ENCODE measurements at places on chromosomes 12 and 14. TPM values are rescaled to one million over a fixed set of nuclear protein-coding genes. Genes with fewer than 3 reads are reported as not detected.
A peak's percentile ranks its signal among the peaks of the same experiment; 100 is the strongest.

GRCh38 chr12:67710582-67710981 is 62.0 kb downstream of the DYRK2 start:
- no peak for DNase-seq

GRCh38 chr14:72634691-72635616 is 258.9 kb downstream of the DPF3 start:
- DNase-seq, result no peak

DNA sequence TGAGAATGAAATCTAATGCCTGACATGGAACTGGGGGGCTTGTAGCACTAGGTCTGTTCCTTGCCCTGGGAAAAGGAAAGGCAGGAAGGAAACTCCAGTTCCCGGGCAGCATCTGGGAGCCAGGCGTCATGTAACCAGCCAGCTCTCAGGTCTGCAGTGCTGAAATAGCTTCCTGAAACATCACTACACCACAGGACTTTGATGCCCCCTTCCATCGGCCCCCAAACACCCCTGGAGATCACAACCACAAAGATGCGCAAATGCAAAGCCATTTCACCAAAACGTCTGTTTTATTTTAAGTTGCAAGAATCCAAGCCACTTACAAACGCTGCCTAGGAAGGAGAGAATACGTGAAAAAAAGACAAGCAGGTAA is 40.9 kb downstream of the KCTD10 start:
- no peak for DNase-seq

GRCh38 chr12:5830111-5830510 is 114.9 kb downstream of the ANO2 start:
- no peak for DNase-seq

- DNase-seq, result no peak
These were observed 90.8 kb downstream of the BICD1 start for GRCh38 chr12:32197421-32197820.

DNA sequence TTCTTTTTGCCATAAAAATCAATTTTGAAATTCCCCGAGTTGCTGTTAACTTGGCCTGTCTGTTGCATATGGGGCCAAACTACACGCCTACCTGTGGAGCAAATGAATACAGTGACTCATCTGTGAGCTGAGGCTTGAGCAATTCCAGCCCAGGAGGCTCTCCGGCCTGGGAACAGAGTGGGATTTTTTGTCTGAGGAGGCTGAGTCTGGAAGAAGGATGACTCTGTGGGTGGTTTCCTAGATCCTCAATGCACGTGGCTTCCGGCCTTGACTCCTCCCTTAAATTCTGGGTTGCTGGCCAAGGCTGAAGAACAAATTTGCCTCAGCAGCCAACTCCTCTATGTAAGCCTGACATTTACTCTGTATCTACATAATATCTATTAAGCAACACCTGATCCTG is 124.1 kb downstream of the SSPN start:
- DNase-seq, result no peak

The OAS2 gene
- total RNA-seq, result 111 TPM

DNA sequence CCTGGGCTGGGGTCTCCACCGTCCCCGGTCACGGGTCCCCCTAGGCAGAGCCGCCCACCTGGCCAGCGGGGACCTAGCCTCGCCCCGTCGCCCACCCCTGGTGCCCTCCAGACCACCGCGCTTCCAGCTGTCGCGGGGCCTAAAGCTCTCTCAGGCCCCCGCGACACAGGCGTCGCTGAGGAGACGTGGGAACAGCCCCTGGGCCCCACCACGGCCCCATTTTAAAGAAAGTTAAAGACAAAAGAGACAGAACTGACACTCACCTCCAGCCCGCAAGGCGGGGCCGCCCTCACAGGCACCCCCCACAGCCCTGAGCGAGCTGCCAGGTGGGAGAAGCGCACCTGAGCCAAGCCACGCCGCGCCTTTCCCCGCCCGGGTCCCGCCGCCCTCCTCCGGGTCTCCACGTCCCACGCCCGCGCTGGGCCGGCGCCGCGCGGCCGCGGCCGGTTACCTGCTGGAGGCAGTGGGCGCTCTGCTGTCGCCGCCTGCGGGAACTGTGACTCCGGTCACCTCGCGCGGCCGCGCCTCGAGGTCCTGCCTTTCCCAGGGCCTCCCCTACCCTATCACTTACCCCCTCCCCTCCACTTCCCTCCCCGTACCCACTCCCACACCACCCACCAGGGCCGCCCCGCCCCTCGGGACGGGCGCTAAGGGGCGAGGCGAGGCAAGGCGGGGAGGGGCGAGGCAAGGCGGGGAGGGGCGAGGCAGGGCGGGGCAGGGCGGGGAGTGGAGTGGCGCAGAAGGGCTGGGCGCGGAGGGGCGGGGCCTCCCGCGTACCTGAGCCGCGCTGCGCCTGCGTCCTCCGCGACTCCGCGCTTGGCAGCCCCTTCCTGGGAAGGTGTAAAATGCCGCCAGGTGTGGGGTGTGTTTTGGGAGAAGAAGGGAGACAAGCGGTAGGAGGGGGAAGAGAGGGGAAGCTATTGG is 31.2 kb downstream of the TC2N start:
- peak; percentile 89 for DNase-seq

The ALG10B gene
- total RNA-seq, result 16.0 TPM

GRCh38 chr12:124713436-124714082 is 146.1 kb upstream of the NCOR2 start:
- peak; percentile 90 for DNase-seq

The HOXC13 gene
- total RNA-seq, result not detected

The IFNG-AS1 gene
- not detected for total RNA-seq

DNA sequence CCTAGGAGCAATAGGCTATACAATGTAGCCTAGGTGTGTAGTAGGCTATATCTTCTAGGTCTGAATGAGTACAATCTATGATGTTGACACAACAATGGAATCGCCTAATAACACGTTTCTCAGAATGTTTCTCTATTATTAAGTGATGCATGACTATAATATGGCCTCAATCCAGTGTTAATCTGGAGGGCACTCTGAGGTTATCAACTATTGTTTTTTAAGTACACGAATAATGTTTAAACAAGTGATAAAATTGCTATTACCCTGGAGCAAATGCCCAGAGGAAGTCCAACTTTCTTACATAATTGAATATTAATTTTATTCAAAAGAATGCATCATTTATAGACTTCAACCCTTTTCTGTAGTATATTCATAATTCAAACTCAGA is 16.4 kb upstream of the CNIH1 start:
- DNase-seq, result no peak

The SPX gene
- 0.59 TPM for total RNA-seq

DNA sequence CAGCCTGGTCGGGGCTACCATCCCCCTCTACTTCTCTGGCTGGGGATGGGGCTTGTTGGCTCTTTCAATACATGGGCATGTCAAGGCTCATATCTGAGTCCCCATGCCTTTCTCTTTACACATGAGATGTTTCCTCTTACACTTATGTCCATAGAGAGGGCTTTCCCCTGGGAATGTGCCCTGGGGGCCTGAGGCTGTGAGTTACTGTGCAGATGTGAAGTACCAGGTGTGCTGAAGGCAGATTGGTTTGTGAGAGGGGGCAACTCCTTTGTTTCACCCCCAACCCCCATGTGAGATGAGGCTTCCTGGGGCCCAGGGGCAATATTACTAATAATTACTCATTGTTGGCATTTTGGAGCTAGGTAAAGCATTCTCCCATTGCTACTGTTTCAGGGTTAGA is 32.8 kb downstream of the NRXN3 start:
- DNase-seq, result no peak

DNA sequence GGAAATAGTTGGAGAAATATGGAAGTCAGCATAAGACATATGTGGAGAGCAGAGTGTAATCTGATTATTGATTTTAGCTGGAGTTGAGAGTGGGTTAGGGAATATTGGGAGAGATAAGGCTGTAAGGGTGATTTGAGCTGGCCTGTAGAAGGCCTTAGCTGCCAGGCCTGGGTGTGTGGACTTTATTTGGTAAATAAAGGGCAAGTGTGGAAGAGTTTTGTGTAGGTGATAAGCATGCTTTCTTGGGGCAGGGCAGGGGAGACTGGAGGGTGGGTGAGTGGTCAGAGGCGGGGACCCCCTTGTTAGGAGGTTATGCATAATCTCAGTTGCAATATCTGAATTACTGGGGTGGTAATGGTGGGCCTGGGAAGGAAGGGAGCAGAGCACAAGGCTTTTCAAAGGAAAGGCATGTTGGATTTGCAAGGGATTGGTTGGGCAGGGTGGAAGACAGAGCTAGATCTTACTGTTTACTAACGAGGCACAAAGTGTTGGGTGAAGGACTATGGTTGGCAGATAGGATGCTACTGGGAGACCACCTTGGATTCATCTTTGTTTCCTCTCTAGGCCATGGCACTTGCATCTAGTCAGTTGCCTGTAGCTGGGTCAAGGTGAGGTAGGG is 5.5 kb downstream of the KHNYN start:
- no peak for DNase-seq

The SDS gene
- not detected for total RNA-seq

The DDX24 gene
- 286 TPM for total RNA-seq

GRCh38 chr12:27140478-27140969 is 58.1 kb upstream of the C12orf71 start:
- no peak for DNase-seq

- DNase-seq, result no peak
These were observed 173.1 kb downstream of the DUSP6 start for GRCh38 chr12:89179245-89179644.

DNA sequence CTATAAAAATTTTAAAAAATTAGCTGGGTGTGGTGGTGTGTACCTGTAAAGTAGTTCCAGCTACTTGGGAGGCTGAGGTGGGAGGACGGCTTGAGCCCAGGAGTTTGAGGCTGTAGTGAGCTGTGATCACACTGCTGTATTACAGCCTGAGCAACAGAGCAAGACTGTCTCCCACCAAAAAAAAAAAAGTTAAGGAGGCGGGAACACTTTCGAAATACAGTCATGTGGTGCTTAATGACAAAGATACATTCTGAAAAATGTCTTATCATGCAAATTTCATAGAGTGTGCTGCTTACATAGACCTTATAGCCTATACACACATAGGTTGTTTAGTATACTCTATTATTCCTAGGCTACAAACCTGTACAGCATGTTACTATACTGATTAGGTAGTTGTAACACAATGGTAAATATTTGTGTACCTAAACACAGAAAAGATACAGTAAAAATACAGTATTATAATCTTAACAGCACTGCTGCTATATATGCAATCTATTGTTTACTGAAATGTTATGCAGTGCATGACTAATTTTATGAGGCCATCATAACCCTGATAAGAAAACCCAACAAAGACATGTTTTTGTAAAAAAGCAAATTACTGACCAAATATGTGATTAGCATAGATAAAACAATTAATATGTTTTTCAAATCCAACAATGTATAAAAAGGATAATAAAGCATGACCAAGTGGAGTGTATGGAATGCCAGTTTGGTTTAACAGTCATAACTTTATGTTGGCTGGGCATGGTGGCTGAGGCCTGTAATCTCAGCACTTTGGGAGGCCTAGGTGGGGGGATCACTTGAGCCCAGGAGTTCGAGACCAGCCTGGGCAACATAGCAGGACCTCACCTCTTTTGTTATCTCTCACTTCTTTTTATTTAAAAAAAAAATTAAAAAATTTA is 11.4 kb downstream of the EIF2S1 start:
- DNase-seq, result no peak

The ADAMTS20 gene
- not detected for total RNA-seq

GRCh38 chr14:68719634-68720384 is 73.1 kb downstream of the ZFP36L1 start:
- peak; percentile 70 for DNase-seq

- no peak for DNase-seq
These were observed 220.3 kb upstream of the ARID2 start for GRCh38 chr12:45509187-45509586.

DNA sequence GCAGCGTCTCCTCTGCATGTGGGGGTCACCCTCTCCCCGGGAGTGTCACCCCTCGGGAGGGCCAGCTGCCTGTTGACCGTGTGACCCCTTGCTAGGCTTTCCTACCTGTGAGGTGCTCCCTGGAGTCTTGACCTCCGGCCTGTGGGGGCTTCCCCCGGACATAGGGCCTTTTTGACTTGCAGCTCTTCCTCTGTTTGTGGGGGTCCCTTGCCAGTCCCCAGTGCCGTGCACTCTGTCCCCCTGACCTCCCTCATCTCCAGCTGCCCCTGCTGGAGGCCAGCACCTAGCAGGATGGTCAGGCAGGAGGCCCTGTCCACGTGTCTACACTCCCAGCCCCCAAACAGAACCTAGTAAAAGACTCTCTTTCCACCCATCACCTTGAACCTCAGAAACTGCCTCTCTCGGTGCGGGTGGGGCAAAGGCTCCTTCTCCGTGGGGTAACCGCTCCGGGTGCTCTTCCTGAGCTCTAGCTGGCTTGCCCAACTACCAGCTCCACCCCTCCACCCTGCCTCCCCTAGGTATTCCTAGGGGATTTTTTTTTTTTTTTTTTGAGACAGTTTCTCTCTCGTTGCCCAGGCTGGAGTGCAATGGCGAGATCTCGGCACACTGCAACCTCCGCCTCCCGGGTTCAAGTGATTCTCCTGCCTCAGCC is 810 bp downstream of the AACS start:
- DNase-seq, result no peak

DNA sequence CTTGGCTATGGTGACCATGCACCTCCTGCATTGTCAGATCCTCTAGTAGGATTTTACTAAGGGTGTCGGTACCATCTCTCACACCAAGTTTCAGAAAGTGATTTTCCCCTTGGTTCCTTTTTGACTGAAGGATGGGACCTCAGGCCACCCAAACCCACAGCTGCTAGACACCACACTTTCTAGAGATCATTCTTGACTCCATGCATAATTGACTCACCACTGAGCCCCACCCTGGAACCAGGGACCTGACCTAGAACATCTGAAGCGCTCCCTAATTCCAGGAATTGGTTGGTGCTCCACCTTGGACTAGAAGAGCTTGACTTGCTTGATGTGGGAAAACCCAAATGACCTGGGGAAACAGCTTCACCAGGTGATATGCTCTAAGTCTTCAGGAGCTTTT is 206.8 kb upstream of the EGLN3 start:
- DNase-seq, result no peak

The IGF1 gene
- 1.1 TPM for total RNA-seq

- no peak for DNase-seq
These were observed 6.4 kb upstream of the TTC8 start for GRCh38 chr14:88818018-88818417.

DNA sequence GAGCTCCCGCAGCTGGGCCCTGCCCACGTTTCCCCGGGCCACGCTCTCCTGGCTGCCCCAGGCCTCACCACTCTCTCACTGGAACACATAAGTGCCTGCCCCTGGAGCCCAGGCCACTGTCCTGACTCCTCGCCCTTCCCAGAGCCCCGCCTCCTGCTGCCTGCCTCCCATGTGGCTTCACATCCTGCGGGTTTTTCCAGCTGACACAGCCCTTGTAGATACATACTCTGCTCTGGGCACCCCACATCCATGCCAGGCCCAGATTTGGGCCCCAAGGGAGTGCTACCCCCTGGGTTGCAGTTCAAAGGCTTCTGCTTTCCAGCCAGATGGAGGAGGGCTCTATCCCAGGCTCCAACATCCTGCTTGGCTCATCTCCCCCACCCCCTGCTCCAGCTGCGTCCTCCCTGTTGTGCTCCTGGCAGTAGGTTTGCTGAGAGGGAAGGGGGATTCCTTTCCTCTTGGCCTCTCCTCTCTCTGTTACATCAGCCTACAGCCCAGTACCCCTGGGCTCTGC is 60.1 kb downstream of the TSPAN9 start:
- no peak for DNase-seq

The POTEG gene
- total RNA-seq, result not detected
